ENCODE measurements at places on chromosomes 1 and 21.
A peak's percentile ranks its signal among the peaks of the same experiment; 100 is the strongest.

DNA sequence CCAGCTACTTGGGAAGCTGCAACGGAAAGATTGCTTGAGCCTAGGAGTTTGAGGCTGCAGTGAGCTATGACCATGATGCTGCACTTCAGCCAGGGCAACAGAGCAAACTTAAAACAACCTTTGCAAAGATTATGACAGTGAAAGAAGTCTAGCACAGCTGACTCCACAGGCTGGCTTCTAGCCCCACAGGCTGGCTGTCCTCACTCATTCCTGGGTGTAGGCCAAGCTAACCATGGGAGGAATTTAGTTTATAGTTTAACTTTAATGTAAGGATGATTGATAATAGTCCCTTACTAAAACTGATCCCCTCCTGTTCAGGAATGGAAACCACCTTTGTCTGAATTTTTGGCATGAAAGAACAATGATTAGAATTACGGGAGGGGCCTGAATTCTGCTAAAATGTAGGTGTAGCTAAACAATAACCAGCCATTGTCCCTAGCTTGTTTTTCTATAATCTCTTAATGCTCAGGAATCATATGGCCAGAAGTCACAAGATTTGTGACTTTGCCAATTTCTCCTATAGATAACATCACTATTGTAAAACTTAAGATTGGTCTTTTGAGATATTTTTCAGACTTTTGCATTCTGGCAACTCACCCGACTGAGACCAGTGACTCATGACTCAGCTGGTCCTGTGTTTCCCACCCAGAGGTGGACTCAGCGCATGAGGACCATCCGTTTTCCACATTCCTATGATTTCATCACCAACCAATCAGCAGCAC is 28.1 kb upstream of the SGIP1 start:
- peak; percentile 53 for DNase-seq

DNA sequence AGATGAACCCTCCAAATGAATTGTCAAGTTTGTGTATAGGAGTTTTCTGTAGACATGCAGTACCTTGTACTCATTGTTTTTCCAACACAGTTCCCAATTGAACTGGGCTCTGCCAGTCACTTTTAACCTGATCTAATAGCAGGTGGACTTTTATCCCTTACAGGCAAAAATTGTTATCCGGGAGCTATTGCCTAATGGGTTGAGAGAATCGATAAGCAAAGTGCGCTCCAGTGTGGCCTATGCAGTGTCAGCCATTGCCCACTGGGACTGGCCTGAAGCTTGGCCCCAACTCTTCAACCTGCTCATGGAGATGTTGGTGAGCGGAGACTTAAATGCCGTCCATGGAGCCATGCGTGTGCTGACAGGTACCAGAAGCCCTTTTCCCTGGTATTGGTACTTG is 19.3 kb downstream of the IPO9 start:
- DNase-seq: no peak

- DNase-seq: no peak
Observed at GRCh38 chr1:233230011-233230410, 65.5 kb downstream of the PCNX2 start.

DNA sequence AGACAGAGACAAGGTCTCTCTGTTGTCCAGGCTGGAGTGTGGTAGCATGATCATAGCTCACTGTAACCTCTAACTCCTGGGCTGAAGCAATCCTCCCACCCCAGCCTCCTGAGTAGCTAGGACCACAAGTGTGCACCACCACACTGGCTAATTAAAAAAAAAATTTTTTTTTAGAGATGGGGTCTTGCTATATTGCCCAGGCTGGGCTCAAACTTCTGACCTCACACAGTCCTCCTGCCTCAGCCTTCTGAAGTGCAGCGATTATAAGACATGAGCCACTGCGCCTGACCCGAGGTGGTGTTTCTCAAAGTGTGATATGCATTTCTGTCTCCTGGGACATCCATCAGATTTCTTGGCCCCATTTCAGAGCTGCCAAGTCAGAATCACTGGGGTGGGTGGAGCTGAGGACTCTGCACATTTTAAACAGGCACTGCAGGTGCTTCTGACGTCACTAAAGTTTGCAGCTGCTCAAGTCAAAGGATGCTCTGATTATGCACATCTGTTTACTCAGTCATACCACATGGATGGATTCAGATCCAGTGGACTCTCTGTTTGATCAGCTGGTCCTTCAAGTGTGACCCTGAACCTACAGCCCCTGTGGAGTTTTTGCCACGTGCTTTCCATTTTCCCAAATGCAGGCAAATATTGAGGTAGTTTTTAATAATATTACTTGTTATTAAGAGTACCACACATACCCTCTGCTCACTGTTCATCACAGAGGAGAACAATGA is 21.4 kb downstream of the TGFB2 start:
- DNase-seq: no peak

- no peak for DNase-seq
Observed at GRCh38 chr1:151811181-151811580, 6.0 kb upstream of the LINGO4 start.

GRCh38 chr21:33977721-33978369 is 62.2 kb upstream of the ATP5PO start:
- no peak for DNase-seq

GRCh38 chr1:61588736-61589672 is 135.9 kb downstream of the TM2D1 start:
- DNase-seq: no peak

GRCh38 chr21:14686466-14687267 is 140.6 kb upstream of the SAMSN1 start:
- no peak for DNase-seq

DNA sequence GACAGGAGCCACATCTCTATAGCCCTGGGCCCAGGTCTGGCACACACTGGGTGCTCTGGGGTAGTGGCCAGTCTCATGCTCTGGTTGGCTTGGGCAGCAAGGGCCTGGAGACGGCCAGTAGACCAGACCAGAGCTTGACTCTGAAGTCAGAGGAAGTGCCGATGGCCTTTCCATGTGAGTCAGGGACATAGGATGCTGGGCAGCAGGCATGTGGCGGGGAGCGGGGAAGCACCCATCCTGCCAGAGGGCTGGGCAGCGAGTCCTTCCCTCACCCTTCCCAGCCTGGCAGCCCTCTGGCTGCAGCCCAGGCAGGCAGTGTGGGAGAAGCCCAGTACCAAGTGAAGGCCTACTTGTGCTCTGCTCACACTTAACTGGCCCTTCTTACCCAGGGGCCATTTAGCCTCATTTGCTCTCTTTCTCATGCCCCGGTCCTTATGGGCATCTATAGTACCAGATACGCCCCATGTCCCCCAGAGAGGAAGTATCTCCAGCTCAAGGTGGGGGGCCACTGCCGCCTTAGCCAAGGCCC is 3.3 kb downstream of the GPR153 start:
- no peak for DNase-seq

DNA sequence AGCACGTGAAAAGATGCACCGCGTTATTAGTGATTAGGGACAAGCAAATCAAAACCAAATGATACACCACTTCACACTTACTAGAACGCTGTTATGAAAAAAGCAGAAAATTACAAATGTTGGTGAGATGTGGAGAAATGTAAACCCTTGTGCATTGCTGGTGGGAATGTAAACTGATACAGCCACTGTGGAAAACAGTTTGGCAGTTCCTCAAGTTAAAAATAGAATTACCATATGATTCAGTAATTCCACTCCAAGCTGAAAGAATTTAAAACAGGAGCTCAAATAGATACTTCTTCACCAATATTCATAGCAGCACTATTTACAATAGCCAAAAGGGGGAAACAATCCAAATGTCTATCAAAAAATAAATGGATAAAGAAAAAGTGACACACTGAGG is 10.3 kb upstream of the EVI5 start:
- no peak for DNase-seq

DNA sequence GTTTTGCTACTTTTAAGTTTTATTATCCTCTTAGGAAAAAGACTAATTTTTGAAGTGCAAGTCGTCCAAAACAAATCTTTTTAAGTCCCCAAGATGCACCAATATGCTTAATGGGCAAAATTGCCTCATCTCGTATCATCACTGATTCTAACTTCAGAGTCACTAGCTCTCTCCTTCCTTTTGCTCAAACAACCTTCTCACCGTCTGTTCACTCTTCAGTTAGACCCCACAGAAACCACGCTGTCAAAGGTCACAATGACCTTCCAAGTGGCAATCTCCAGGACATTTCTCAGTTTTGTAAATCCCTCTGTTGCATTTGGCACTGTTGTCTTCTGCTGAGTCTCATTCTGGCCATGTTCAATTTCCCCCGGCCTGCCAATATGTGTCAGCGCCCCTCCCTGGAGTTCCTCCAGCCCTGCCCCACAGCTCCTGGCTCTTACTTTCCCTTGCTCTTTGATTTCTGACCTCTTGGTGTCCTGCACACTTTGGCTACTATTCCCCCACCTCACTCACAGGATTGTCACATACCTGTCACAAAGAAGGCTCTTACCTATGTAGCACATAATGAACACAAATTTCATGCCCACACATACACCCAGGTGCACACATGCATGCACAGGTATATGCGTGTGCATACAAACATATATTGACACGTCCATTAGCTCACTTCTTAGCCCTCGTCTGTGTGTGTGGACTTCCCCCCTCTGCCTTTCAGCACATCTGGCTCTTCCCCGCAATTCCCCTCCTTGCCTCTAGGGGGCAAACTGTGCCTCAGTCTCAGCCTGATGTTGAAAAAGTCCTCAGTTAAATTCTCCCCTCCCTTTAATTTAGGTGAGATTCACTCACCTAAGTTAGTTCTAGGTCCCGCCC is 354.0 kb upstream of the DUSP10 start:
- no peak for DNase-seq

DNA sequence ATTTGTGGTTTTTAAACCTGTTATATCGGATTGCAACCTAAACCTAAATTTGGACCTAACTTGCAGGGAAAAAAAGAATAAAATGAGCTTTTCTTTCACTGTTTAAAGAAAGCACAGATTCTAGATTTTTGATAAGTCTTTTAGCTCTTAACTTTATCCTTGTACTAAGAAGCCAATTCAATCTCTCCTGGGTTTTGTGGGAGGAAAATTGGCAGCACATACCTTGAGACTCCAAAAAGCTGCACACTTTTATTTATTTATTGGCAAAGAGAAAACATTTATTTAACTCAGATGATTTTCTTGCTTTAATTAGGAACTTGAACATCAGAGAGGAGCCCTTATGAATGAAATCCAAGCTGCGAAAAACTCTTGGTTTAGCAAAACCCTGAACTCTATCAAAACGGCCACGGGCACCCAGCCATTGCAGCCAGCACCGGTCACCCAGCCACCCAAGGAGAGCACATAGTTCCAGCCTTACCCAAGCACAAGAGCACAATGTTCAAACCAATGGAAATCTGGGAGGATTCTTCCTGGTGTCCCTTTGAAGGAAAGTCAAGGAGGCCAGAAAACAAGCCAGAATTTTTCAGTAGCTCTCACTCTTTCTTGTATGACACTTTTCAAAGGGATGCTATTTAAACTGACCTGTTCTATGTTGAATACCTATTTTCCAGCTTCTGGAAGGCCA is 10.1 kb upstream of the CACYBP start:
- no peak for DNase-seq

DNA sequence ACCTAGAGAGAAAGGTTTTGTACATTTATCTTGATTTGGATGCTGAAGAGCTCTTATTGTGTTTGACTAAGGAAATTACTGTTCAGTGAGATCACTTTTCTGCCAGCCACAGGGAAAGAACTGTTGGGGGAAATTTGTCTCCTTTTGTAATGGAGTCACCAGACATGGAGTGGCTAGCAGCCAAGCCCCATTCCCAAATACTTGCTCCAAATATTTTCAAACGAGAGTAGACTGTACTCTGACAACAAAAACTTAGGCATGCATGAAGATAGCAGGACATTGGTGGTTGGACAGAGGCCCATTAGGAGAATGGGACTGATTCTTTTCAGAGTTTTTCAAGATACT is 21.1 kb downstream of the IPO9 start:
- DNase-seq: peak; percentile 80

DNA sequence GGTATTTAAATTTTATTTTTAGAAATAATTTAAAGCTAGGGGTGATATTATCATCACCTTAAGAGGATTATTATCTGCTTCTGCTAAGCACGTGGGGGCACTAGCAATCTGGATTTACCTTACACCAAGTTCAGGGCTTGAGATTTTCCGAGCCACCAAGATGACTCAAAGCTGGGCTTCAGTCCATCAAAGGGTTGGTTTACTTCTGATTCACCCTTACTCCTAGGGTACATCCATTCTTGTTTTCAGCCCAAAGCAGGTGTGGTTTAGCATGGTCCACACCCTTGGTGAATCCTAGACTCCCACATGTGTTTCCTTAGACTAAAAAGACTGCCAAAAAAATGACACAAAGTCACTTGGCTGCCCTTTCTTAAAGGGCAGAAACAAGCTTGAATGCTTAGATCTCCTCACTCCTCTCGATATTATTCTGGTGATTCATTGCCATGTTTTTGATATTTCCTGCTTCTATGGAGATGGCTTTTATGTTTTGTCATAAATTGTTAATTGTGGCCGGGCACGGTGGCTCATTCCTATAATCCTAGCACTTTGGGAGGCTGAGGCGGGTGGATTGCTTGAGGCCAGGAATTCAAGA is 9.8 kb upstream of the PRSS38 start:
- peak; percentile 40 for DNase-seq

DNA sequence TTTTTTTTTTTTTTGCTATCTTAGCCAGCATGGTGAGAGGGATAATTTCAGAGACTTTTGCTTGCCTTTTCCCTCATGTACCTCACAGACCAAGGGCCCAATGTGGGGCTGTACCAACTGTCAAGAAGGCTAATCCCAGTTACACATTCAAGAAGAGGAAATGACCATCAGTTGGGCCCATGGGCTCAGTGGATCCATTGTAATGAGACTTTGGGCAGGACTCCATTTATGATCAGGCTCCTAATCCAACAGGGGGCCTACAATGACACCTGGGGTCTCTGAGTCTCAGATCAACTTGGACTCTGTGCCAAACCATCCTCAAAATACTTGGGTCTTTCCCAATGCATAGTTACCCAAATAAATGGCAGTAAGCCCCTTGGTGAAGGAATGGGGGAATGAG is 450.4 kb upstream of the VAMP3 start:
- no peak for DNase-seq

DNA sequence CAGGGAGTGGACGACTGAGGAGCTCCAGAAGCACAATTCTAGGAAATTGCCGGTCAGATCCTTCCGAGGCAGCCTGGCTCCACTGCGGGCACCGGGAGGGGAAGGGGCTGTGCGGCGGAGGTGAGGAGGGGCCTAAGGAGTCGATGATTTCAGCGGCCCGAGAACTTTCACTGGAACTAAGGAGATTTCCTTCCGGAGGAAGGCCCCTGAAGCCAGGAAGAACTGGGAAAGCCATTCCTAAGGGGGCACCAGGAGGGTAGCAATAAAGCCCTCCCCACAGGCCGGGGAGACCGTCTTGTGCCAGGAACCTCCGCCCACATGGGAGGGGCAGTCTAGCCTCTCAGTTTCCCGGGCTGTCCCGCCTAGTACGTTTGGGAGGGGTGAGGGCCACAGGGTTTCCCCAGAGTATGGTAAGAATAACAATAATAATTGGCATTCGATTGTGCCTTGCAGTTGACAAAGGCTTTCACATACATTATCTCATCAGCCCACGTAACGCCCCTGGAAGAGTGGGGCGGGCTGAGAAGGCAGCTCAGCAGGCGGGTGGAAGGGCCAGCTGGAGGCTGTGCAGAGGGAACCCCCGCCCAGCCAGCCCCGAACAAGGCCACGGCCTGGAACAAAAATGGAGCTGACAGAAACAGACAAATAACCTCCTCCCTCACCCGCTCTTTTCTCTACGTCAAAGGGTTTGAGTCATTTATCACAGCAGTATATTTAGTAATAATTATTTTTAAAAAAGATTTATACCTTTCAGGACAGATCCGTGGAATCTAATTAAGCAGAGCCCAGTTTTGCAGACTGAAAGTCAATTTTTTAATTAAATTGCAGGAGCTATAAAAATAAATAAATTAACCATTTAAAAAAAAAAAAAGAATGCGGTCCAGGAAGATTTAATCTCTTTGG is 19.8 kb downstream of the NPR1 start:
- DNase-seq: no peak
